NCI-H1092 (cell line): ENCODE measurements at places on chromosomes 1 and 21.

DNA sequence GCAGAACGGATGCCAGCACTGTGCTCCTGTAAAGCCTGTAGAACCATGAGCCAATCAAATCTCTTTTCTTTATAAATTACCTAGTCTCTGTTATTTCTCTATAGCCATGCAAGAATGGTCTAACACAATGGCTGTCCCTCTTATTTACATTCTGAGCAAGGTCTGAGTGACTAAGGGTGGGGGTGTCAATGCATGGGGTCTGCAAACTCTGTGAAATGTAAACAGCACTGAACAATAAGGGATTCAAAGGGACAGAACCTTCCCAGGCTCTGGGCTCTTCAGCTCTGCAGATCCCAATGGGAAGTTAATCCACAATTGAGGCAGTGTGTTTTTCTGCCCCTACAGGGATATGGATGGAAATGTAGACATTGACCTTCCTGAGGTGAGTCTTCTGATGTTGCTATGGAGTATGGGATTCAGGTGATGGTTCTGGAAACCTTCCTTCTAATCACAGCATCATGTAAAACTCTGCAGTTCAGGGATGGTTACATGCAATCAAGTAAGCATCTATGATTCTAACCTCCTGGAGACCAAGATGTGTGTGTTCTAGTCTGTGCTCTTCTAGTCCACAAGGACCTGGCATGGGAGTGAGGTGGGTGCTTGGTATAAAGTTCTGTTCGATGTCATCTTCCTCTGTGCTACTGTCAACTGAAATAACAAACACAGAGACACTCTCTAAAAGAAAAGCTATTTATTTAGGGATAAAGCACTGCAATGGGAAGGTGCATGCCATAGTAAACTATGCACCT is 38.6 kb downstream of the CAPN9 start:
- no peak for DNase-seq

DNA sequence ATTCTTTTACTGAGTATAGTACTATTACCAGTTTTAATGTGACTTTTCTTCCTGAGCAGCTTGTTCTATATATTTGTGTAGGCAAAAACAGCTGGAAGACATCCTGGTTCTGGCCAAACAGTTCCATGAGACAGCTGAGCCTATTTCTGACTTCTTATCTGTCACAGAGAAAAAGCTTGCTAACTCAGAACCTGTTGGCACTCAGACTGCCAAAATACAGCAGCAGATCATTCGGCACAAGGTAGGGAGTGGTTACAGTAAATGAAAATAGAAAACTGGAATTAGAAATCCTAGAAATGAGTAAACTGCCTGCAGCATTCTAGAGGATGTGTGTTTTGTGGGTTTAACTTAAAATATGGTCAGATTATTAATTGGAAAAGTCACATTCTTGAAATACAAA is 64.1 kb upstream of the BMP8A start:
- DNase-seq, result no peak

- DNase-seq, result no peak
Observed at GRCh38 chr1:25467193-25467592, 36.5 kb downstream of the MACO1 start.

- DNase-seq, result no peak
Observed at GRCh38 chr1:48789903-48790302, 13.2 kb upstream of the BEND5 start.

DNA sequence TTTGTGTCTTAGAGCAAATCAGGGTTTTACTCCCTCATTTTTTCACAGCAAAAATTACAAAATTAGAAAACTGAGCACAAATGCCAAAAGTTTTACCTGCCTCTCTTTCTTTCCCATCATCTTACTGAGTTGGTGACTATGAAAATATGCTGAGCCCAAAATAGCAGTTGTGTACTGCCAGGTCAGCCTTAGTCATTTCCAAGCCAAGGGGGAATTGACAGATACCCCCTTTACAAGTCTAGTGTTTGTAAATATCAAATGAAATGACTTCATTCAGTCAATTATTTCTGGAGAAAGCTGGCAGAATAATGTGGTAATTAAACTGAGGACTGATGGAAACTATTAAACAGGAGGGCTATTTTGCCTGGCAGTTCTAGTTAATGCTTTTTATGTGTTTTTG is 11.4 kb upstream of the GORAB start:
- no peak for DNase-seq

GRCh38 chr1:208258277-208258676 is 14.1 kb upstream of the PLXNA2 start:
- DNase-seq, result no peak

DNA sequence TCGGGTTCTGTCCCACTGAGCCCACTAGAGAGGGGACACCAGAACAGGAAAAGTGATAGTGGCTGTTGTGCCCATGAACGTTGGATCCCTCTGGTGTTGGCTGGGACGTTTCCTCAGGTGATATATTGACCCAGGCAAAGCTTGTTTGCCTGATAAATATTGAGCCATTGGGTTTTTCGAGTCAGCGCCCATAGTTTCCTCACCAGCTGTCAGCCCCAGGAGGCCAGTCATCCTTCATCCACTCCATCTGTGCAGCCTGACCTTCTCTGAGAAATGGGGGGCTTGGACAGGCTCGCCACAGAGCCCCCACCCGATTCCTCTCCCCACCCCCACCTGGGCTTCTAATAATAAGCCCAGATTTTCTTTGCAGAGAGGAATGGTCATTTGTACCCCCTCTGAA is 13.3 kb downstream of the DISP3 start:
- DNase-seq, result no peak

DNA sequence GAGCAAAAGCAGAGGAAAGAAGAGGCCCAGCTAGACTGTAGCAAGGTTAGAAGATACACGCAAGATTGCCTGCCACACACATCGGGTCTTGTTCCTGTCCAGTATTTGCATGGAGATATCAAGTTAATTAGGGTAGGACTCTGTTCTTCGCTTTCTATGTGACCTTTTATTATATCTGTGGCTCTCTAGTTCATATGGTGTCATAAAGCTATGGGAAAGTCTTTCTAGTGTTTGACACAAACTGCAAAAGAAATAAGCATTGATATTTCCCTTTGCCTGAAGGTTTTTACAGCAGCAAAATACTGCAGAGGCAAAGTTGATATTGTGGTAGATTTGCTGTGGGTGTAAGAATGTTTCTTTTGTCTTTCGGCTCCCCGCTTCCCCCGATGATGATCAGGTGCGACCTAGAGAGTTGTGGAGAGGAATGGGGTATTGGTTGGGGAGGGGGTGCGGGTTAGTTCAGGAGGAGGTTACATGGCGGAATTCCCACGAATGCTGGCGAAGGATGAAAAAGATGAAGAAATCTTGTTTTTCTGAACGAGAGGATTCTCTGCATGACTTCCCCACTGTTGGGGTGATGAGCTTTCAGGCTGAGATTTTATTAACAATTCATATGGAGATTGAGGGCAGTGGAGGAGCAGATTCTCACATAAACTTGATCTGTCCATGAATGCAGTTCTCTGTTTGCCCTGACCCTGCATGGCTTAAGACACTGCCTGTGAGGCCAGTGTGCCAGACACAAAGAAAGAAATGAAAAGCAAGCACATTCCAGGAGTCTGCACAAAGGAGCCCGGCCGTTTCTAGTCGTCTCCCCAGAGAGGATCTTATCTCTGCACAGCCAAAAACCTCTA is 550.2 kb downstream of the USP25 start:
- no peak for DNase-seq

- no peak for DNase-seq
Observed at GRCh38 chr21:41650526-41651145, 116.2 kb downstream of the RIPK4 start.

DNA sequence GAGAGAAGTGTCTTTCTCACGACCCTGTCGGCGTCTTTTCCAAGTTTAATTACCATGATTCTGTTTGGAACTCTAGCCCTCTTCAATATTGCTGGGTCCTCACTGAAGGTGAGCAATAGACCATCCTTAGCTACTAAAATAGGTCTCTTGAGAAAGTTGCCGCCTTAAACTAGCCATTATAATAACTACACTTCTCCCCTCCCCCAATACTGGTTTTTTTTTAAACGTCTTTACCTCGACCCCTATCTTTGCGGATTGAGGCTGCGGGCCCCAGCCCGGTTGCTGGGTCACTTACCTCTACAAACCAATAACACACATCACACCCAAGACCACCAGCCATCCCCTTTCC is 672 bp downstream of the ENSA start:
- no peak for DNase-seq

GRCh38 chr1:208189183-208189582 is 55.0 kb downstream of the PLXNA2 start:
- DNase-seq, result no peak

- DNase-seq, result peak; percentile 28
Observed at GRCh38 chr1:203368624-203369451, 17.9 kb upstream of the FMOD start.

GRCh38 chr1:48592330-48592729 is 120.3 kb upstream of the SPATA6 start:
- no peak for DNase-seq

- DNase-seq, result no peak
Observed at GRCh38 chr1:182629499-182630096, 25.4 kb upstream of the RGS16 start.

GRCh38 chr1:61079898-61080336 is 2.4 kb upstream of the NFIA start:
- no peak for DNase-seq

- no peak for DNase-seq
Observed at GRCh38 chr1:50568782-50569181, 145.5 kb upstream of the DMRTA2 start.

DNA sequence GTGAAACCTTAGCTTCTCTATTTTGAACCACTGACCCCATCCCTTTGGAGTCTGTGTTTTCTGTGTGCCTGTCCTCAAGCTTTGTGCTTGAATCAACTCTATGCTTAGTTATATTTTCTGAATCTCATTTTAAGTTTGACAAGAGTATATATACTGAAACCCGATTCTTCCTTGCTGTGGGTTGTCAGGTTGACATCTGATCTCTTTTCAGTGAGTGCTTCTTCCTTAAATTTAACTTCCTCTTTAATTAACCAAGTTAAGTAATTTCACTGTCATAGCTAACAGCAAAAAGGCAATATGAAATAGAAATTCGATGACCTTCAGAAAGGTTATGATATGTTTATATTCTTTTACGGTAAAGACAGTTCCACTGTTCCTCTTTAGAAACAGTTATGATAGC is 69.4 kb downstream of the C1orf21 start:
- DNase-seq, result no peak

- no peak for DNase-seq
Observed at GRCh38 chr1:83052865-83053264, 946.1 kb downstream of the TTLL7 start.

DNA sequence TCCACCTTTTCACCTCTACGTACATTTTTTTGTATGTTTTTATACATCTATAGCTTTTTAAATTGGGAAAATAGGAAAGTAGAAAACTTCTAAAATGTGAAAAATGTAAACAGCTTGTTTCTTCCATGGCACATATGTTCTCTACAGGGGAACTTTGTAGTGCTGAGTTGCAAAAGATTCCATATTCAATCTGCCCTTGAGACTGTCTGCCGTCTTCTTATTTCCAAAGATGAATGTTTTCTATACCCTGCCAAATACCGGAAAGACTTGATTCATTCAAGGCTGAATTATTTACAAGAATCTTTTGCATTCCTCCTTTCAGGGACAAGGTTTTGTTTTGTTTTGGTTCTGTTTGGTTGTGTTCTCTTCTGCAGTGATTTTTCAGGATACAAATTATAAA is 1334.5 kb upstream of the ADGRL4 start:
- no peak for DNase-seq

DNA sequence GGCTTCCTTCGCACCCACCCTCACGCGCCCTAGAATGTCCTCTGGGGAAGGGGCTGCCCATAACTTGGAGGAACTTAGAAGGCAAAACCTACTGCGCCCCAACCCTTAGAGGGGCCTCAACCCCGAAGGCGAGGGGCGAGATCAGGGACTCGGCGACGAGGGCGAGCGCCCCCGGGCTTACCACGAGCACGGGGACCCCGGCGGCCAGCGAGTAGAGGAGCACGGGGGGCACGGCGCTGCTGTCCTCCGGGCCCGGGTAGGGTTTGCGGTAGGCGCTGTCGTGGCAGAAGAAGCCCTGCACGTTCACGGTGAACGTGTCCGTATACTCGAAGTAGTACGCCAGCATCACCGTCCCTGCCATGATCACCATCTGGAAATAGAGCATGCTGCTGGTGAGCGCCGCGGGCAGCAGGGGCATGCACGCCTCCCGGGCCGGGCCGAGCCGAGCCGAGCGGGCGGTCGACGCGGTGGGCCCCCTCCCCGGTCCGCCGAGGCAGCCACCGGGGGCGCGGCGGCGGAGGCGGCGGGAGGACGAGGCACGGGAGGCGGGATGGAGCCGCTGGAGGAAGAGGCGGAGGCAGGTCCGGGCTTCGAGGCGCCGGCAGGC is 304 bp downstream of the PLPPR5 start:
- DNase-seq, result no peak

GRCh38 chr1:27339213-27339612 is 2.6 kb upstream of the SYTL1 start:
- DNase-seq, result no peak

- no peak for DNase-seq
Observed at GRCh38 chr21:36170823-36171222, 14.2 kb downstream of the DOP1B start.
